Stimulated activated CD4-positive, alpha-beta T cell treated with anti-CD3 and anti-CD28 coated beads, Interleukin-2, amount 100 ng/mL, for 24 hours (primary cell): ENCODE measurements at places on chromosomes 7 and 10.
A peak's percentile ranks its signal among the peaks of the same experiment; 100 is the strongest.

GRCh38 chr10:29322918-29323317 is 34.0 kb downstream of the LYZL1 start:
- DNase-seq = no peak

DNA sequence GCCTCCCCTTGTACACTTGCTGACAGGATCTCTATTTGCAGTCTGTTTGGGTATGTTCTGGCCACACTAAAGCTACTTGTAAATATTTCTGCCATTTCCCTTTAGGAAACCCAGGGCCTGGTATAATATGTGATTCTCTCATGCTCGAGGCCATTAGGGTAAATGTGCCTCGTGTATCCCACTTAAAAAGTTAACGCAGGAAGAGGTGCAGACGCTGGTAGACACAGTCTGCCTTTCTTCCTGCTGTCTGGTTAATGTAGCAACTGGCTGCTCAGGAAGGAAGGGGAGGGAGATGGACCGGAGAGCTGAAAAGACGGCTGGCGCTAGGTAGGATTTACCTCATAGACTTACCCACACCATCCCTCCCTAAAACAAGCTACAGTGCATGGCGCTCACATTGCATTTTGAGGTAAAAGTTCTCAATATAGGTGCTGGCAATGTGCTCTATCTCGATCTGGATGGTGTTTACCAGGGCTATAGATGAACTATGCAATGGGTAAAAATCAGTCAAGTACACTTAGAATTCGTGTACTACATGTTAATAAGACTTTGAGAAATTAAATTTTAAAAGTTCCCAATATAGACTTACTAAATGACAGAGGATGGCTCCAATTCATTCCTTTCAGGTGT is 125.9 kb downstream of the JAZF1 start:
- no peak for DNase-seq

- DNase-seq = no peak
These were observed 33.1 kb upstream of the EPC1 start for GRCh38 chr10:32379950-32380551.

GRCh38 chr7:6608081-6608480 is 7.3 kb upstream of the ZNF853 start:
- no peak for DNase-seq

DNA sequence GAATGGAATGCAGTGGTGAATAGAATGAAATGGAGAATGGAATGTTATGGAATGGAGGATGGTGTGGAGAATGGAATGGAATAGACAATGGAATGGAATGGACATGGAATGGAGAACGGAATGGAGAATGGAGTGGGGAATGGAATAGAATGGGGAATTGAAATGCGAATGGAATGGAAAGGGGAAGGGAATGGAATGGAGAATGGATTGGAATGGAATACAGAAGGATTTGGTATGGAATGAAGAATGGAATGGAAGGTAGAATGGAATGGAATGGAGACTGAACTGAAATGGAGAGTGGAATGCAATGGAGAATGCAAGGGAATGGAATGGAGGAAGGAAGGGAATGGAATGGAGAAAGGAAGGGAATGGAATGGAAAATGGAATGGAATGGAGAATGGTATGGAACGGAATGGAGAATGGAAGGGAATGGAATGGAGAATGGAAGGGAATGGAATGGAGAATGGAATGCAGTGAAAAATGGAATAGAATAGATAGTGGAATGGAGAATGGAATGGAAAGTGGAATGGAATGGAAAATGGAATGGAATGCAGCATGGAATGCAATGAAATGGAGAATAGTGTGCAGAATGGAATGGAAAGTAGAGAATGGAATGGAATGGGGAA is 94.8 kb downstream of the NSUN6 start:
- DNase-seq = no peak

DNA sequence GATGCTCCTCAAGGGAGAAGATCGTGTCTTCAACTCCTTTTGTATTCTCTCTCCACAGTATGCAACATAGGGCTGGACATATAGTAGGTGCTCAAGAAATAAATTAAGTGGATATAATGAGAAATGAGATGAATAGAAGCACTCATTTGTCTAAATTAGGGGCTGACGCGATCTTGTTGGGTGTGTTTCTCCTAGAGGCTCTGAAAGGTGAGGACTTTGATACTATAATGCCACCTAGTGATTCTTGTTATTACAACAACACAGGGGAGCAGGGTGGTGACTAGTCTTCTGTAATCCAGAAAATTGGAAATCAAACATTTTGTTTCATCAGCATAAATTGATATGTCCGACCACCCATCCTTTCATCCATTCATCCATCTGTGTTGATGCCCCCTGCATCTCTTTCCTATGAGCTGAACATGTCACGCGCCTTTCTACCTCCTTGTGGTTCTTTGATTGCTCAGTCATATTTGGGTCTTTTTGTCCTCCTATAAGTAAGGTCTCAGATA is 3.5 kb upstream of the CFAP58 start:
- DNase-seq = no peak

GRCh38 chr7:36568452-36568849 is 155.8 kb downstream of the AOAH start:
- DNase-seq = no peak

DNA sequence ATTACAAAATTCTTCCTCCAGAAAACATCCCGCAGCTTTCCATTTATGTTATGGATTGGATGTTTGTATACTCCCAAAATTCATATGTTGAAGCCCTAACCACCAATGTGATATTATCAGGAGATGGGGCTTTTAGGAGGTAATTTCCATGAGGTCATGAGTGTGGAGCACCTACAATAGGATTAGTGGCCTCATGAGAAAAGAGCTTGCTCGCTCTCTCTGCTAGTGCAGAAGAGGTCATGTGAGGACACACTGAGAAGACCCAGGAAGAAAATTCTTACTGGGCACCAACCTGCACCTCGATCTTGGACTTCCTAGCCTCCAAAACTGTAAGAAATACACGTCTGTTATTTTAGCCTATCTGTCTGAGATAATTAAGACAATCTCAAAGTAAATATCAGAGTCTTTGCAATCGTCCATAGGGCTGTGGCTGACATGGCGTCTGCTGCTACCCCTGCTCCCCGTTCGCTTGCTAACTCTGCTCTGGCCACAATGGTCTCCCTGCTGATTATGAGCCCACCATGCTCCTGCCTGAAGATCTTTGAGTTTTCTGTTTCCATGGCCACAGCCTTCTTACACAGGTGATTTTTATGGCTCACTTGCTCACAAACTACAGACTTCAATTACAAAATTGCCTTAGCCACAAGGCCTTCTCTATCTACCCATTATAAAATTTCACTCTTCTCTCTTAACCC is 333.3 kb downstream of the CACNA2D1 start:
- no peak for DNase-seq

- DNase-seq = no peak
These were observed 102.4 kb downstream of the EXOC4 start for GRCh38 chr7:133355325-133355708.

DNA sequence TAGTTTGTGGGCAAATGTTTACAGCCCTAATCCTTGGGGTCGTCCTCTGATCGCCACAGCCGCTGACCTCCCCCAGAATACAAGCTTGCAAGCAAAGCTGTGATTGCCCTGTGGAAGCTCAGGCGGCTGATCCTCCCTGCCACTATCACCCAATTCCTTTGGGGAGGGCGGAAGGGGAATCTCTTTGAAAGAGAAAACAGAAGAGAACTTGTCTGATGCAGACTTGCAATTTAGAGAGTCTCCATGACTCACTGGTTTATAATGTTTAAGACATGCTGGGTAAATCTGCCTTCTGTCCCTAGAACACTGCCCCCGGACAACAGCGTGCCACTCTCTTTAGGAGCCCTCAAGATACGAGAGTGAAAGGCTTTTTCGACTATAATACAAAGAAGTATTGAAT is 75.5 kb downstream of the NRP1 start:
- no peak for DNase-seq

- no peak for DNase-seq
These were observed 190.2 kb downstream of the REEP3 start for GRCh38 chr10:63711361-63711760.

DNA sequence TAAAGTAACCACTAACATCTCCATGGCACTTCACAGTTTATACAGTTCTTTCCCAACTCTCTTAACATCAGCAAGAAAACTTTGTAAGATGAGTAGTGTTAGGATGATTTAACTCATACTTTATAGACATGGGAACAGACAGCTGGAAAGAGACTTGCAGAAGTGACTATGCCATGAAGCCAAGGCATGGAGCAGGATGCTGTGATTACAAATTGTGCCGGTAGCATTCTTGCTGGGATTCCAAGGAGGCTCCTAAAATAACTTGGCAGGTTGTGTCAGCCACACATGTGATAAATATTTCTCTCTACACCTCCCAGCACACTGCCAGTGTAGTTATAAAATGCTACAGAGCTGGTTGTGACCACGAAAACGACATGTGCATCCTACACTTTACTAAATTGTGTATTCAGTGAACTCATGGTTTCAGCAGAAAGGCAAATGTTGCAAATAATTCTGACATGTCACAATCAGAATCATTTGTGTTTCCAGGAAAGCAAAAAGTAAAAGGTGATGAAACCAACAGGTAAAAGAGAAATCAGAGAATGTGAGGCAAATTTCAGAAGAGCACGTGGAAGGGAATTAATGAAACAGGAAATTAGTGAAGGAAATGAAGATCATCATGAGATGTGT is 5.6 kb upstream of the CYP3A4 start:
- no peak for DNase-seq

DNA sequence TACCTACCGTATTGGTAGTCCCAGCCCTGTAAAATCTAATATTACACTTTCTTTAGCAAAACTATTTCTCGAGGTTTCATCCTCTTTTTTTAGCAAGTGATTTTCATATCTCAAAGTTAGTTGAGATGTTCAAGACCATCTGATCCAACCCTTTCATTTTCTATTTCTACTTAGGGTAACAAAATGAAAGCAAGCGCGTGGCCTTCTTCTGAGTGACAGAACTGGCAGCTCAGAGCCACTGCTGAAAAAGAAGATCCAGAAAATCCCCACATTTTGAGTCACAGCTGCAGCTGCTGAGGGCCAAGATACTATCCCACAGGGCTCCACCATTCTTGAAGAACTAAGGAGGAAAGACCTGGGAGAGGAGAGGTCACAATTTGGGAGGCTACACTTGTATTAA is 24.8 kb upstream of the ZNF800 start:
- no peak for DNase-seq

DNA sequence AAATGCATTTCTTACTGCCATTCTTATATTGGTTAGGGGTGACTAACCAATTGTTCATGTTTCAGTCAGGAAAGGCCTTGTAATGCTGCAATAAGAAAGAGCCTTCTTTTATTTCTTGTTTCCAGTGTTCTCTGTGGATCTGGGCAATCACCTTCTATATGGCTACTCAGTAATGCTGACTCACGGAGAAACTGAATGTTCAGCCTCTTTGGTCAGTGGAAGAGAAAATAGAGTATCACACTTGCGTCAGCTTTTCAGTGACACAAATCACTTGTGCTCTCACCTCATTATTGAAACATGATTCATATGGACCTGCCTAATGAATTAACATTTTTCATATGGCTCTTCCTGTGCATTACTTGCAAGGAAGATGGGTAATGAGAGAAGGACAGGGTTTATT is 243.9 kb upstream of the POT1 start:
- no peak for DNase-seq

GRCh38 chr7:153682628-153683027 is 369.6 kb upstream of the DPP6 start:
- DNase-seq = no peak

GRCh38 chr10:7085147-7085912 is 325.5 kb downstream of the SFMBT2 start:
- no peak for DNase-seq

DNA sequence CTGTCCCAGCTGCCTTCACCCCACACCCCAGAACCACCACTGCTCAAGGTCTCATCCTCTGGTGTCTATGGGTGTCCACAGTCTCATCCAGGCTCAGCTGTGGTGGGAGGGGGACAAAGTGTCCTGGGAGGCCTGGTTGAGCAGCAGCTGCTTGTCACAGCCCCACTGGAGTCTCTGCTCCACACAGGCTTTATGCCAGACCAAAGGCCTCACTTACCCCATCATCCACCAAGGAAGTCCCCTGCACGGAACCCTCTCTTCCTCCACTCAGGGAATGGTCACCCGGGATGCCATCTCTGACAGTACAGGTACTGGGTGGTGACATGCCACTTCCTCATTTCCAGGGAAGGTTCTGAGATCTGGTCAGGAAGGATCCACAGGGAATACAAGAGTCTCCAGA is 925.4 kb upstream of the ZNF722 start:
- DNase-seq = no peak

DNA sequence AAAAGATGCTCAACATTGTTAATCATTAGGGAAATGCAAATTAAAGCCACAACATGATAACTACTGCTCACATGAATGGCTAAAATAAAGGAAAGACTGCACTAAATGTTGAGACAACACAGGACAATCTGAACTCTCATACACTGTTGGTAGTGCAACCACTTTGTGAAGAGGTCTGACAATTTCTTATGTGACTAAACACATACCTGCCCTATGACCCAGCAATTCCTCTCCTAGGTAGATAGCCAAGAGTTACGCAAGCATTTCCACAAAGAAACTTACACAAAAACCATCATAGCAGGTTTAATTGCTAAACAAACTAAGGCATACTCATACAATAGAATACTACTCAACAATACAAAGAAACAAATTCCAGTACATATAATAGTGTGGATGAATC is 41.8 kb upstream of the HERPUD2 start:
- no peak for DNase-seq

DNA sequence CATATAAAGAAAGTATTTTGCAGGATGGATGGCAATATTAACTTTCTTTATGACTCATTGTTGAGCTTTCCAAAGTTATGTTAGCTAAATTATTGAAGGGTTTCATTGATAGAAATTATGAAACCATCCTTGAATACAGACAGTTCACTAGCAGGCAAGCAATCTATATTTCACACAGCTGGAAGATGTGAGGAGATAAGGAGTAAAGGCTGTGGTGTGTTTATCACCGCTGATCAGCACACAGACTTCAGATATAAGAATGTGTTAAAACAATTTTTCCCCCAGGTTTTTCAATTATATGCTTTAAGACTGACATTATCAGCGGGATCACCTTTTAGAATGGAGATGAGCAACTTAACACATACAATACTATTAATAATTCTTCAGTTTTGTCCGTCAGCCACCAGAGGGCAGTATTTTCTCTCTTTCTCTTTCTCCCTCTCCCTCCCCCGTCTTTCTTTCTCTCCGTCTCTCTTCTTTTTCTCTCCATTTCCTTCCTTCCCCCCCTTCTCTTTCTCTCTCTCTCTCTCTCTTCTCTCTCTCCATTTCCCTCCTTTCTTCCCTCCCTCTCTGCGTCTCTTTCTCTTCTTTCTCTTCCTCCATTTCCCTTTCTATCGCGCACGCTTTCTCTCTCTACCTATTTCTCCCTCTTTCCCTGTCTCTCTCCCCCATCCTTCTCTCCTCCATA is 62.9 kb upstream of the FAM171A1 start:
- DNase-seq = peak; percentile 35

DNA sequence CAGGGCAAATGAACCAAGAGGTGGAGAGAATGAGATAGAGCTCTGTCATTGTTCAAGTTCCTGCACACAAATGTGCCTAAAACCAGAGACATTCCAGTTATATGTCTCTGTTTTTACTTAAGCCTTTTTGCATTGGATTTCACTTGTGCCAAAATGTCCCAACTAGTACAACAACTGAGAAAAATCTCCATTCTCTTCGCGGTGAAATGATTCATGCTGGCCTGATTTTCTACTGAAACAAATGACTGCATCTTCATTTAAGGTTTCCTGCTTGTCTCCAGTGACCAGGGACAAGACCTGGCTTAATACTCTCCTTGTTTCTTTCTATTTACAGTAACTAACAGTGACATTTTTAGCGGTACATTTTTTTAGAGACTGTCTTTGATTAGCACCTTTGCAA is 714.9 kb downstream of the KCNMA1 start:
- DNase-seq = no peak

- DNase-seq = no peak
These were observed 5.6 kb upstream of the SLF2 start for GRCh38 chr10:100907175-100907574.

- DNase-seq = no peak
These were observed 1.0 kb downstream of the OSBPL3 start for GRCh38 chr7:24978843-24979469.
